ENCODE measurements at places on chromosomes 11 and 22. TPM values are rescaled to one million over a fixed set of nuclear protein-coding genes. Genes with fewer than 3 reads are reported as not detected.

NNMT gene
- 724 TPM for total RNA-seq

RFPL2 gene
- 0.68 TPM for total RNA-seq

EIF3F gene
- 141 TPM for total RNA-seq

SLC22A6 gene
- not detected for total RNA-seq

ACR gene
- total RNA-seq = not detected

MYO7A gene
- total RNA-seq = 11.7 TPM

OR5A1 gene
- total RNA-seq = not detected

MOV10L1 gene
- total RNA-seq = 1.3 TPM

TSGA10IP gene
- not detected for total RNA-seq

All from subcutaneous adipose tissue (tissue), 4 donors.